ENCODE measurements at places on chromosomes 6 and 20.
A peak's percentile ranks its signal among the peaks of the same experiment; 100 is the strongest.

DNA sequence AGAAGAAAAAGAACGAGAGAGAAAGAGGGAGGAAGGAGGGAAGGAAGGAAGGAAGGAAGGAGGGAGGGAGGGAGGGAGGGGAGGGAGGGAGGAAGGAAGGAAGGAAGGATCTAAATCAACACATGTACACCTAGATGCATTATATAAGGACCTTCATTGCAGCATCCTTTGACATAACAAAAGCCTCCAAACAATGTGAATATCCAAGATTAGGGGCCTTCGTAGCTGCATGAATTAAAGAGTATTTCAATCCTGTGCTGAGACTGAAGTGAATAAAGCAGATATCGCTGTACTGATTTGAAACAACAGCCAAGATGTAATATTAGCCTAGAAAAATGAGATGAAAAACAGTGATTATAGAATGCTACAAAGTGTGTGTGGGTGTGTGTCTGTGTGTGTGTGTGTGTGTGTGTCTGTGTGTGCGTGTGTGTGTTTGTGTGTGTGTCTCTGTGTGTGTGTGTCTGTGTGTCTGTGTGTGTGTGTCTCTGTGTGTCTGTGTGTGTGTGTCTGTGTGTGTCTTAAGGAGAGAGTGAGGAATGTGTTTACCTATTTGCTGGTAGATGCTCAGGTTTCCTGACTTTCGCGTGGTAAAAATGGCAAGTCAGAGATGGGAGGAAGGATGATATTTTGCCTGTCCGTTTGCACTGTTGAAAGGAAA, 129.0 kb upstream of the PTPN1 start:
- no peak for DNase-seq

DNA sequence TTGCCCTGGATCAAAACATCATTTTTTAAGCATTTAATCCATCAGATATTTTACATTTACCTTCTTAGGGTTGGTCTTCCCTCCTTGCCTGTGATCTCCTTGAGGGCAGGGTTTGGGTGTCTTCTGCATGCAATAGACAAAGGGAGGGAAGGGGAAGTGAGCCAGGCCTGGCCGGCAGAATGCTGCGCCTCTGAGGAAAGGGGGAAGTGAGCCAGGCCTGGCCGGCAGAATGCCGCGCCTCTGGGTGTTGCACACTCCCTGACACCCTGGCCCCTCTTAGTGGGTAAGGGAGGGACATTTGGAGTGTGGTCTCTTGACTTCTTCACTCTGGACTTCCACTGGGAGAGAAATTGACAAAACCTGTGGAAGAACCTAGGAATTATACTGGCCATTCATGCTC, 12.4 kb downstream of the PSMF1 start:
- DNase-seq = no peak

DNA sequence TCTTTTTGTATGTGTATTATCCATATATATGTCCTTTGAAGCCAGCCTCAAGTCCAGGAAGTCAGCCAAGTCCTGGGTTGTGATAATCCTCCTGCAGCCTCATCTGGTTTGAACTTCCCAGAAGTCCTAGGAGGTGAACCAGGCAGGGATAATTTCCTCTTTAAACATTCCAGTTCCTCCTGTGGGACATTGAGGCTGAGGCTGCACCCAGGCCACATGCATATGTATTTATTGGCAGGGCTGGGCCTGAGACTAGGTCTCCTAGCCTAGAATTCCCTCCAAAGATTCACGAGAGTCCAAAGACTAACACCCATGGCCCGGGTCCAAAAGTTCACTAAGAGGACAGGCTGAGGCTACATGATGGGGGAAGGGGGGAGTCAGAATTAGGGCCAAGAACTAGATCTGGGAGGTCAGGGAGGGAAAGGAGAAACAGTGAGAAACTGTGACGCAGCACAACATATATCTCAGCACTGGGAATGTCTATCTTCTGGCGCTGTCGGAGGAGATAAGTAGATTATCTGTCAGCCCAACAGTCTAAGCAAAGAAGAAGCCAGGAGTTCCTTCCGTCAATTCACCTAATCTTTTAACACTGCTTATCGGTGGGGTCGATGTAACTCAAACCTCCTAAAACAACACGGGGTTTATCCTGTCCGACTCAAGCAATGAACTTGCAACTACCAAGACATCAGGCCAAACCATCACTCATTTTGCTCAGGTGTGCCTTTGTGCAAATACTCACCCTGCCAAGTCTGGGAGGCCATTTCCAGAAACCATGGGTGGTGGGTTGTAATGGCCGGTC, 43.3 kb downstream of the SNX5 start:
- no peak for DNase-seq

GRCh38 chr20:4154958-4155411, 139.6 kb upstream of the RNF24 start:
- DNase-seq = no peak

GRCh38 chr6:161561908-161562307, 288.0 kb upstream of the AGPAT4 start:
- DNase-seq = no peak

DNA sequence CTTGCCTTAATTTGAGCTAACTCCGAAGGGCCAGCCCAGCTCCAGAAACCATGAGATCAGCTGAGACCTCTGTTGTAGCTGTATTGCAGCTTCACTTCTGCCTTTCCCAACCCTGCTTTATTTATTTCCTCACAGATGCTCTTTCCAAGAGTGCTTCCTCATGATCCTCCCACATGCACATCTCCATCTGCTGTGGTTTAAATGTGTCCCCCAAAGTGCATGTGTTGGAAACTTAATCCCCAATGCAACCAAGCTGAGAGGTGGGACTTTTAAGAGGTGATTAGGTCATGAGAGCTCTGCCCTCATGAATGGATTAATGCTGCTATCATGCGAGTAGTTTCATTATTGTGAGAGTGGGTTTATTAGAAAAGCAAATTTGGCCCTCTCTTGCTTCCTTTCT, 164.4 kb upstream of the TAB2 start:
- DNase-seq = no peak

DNA sequence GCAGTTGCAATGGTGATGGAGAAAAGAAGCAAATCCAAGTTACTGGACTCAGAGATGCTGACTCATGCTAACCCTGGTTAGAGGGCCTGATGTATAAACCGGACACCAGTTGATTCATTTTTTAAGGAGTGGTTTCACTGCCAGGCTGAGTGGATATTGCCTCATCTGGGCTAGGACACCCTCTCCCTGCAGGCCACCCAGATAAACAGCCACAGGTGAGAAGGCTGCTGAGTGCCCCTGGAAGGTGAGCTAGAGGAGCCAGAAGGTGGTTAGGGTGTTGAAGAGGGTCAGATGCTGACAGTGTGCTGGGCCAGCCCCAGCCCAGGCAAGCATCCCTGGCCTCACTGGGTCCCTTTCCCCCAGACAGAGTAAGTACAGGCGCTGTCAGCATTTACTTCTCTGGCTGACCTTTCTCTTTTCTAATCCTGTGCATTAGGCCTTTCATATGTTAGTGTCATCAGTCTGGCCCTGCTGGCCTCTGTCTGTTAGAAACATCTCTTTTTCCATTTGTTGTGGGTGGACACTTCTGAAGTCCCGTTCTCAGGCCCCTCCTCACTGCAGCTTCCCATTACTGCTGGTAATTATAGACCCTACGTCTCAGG, 13.5 kb downstream of the EPB41L1 start:
- no peak for DNase-seq

DNA sequence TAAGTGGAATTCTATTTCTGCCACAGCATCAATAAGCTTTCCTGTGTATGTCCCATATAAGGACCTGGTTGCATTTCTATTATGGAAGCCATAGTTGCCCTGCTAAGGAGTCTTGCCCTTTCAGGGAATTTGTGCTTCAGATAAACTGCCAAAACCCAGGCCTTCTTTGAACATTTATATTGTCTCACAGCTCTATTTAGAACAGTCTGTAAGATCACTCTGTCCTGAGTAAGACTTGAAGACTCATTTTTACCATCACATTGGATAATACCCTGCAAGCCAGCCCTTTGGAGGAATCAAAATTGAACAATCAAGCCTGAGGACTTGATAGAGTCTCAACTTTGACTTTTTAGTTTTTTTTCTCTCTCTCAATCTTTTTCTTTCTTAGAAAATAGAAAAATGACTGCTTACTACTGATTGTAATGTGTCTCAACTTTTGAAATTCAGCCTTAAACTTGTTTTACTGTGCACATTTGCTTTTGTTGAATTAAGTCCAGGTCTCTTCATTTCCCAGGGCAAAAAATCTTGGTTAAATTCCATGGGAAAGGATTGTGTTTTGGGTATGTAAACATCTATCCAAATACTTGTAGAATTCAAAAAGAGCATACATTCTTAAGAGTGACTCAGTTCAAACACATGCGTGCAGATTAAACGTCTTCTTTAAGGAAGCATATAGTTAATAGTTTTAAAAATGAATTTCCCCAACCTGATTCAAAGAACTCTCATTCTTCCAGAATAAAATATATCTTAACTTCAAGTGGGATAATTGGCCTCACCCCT, 91.2 kb downstream of the PLCB1 start:
- no peak for DNase-seq

DNA sequence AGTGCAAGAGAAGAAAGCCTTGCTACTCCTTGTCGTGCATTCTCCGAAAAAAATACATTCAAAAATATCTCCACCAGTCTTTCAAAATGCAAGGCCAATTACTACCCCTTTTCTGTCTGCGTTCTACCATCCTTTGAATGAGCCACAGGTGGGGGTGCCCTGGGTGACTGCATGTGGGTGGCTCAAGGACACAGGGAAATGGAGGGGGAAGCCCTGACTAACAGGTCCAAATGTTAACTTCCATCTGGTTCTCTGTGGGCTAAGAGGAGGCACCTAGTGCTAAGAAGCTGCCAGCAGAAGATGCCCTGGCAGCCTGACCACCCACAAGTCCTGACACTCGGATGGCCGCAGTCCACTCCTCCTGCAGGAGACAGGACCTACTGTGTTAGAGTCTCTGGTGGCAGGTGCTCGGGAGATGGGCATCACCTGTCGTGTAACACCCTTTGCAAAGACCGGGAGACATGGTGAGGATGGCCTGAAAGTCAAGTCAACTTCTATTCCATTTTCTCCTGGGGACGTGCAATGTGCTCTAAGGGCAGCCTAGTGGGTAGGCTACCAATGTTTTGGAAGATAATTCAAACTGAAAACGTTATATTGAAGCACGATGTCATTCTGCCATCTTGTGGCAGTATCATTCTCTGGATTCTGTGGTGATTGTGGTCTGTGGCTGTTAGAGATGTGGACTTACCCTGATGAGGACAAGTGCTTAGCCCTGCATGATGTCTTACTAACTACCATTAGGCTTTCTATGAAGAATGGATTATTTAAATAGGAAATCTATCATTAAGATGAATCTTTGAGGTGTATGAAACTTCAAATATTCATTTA, 27.4 kb upstream of the IGF2R start:
- DNase-seq = no peak

DNA sequence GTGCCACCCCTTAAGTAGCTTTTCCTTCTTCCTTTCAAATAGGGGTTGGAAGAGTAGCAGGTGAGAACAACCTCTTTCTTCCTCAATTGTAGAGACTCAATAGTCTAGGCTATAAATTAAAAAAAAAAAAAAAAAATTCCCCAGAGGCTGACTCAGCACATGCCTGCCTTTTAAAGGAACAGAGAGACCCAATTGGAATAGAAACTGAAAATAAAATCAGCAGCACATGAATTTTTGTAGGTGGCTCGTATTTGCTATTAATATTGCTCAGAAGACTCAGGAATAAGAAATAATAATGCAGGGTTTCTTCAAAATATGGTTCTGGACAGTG, 19.3 kb downstream of the TOP1 start:
- DNase-seq = no peak

GRCh38 chr6:4176907-4177306, 41.5 kb upstream of the ECI2 start:
- DNase-seq = no peak

DNA sequence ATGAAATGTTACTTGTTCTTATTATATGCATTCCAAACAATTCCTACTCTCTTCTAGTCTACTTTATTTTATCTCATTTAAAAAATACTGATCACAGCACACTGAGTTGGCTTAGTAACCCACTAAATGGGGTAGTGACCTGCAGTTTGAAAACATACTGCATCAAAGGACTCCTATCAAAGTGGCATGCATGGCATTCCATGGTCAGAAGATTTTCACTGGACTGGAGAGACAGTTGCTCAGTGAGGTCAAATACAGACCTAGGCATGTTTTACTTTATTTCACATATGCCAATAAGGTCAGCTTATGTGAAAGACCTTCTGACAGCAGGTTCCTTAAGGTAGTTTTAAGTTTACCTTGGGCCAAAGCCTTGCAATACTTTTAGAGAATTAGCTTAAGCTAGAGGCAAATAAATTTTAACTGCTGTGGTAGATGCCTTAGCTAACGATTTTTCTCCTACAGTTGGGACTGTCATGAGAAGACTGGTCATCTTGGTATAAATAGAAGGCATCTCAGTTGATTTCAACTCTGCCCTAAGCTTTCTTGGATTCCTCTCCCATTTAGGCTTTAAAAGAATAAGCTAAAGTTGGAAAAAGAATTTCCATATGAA, 35.1 kb downstream of the TPD52L1 start:
- no peak for DNase-seq

DNA sequence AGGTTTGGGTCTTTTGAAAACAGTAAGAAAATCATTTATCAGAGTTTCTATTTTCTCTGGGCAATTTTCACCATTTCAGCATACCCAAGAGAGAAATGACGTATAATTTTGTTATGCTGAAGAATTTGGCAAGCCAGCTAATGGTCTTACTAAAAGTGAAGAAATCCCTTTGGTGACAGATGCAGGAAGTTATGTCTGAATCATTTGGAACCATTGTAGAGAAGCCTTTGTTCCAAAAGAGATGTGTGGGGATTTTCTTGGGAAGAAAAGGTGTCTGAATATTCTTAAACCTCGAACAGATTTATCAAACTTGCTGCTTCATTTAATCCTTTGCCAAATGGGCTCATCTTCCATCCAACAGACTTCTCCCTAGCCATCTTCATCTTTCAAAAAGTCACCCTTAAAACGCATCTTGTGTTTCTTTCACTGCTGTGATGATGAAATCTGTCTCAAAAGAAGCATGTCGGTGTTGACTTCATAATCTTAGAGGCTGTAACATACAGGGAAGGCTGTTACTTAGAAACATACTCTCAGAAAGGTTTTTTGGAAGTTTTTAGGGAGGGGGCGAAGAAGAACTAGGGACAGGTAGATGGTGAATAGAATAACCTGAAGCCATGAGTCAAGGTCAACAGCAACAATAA, 39.5 kb downstream of the CITED2 start:
- no peak for DNase-seq

DNA sequence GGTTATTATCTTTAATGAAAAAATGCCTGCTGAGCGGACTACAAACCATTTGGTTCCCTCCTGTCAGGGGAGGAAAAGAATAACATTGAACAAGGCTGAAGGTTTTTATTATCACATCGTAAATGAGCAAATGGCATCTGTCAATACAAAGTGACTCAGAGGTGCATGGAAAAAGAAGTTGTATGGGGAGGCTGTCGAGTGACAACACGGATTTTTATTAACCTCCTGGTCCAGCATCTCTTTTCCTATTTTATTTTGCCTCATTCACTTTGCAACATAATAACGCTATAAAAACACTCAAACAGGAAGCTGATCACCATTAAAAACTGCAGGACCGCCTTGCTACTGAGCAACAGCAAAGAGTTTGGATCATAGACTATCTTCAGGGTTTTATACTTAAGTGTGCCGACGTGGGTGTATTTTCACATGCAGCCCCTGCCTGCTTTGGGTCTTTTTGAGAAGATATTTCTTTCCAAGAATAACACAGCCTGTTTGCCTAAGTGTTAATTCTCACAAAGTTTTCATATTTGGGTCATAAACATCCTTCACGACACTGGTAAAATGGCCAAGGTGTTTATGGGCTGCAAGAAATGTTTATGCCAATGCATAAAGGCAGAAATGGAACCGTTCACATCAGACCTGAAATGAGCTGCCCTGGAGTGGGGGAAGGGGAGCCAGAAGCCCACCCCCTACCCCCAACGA, 132.1 kb upstream of the SALL4 start:
- peak; percentile 8 for DNase-seq

GRCh38 chr6:11618533-11618932, 81.0 kb downstream of the TMEM170B start:
- DNase-seq = no peak

Data from NCI-H1417 treated with DMSO at 0.1 percent for 48 hours (cell line).